RPMI7951 (cell line): ENCODE measurements at places on chromosomes 5 and 9. TPM values are rescaled to one million over a fixed set of nuclear protein-coding genes. Genes with fewer than 3 reads are reported as not detected.

Gene ACSL6
- total RNA-seq = not detected in 2 replicates

Gene SH3TC2
- 9.3 and 13.0 TPM in 2 replicates for total RNA-seq

Gene ALDOB
- not detected in 2 replicates for total RNA-seq

Gene BAAT
- not detected in 2 replicates for total RNA-seq
